ENCODE measurements at places on chromosomes 2 and 18.

DNA sequence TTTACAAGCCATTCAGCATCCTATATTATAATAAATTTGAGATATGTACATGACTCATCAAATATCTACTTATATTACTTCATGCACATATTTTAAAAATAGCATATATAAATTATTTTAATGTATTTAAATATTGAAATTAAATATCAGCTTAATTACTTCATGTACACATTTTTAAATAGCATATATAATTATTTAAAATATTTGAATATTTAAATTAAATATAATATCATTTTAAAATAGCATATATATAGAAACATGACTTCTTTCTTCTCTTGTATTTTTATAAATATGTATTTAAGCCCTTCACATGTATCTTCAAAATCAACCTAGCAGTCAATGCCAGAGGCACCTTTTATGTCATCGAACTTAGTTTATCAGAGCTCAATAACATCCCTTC, 298.8 kb upstream of the DSEL start:
- DNase-seq, result no peak

- no peak for DNase-seq
Observed at GRCh38 chr2:100761365-100761764, 58.6 kb upstream of the NPAS2 start.

GRCh38 chr2:183204397-183204796, 80.2 kb downstream of the NUP35 start:
- DNase-seq, result no peak

DNA sequence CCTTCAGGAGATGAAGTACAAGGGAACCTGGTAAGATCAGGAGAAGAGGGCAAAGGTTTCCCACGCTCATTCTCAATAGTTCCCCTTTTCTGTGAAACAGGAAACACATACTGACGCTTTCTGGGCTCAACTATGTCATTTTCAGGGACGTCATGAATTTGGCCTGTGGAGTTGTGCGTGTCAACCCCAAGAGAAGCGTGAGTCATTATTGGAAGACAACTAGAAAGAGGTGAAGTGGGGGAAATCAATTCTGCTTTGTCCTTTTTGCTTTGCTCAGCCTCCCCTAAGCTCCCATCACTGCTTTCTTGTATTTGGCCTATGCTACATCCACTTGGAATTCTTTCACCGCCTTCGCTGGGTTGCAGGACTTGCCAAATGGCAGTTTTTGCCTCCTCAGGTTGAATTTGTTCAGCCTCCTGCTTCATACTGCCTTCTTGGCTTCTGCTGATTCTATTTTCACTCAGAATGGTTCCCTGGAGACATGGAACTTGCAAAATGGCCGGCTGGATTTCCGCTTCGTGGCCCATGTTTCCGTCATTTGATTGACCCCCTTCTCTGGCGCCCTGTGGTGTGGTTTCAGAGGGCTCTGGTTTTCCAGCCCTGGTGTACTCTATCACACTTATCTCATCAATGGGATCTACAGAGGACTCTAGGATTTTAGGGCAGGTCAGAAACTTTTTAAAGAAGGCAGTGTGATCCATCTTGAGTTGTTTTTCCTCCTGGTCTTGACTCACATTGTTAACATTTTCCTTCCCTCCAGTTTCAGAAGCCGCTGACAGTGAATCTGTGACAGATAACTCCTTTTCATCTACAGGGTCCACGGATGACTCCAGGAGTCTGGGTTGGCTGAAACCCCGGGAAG, 93.3 kb downstream of the ALPK2 start:
- no peak for DNase-seq

DNA sequence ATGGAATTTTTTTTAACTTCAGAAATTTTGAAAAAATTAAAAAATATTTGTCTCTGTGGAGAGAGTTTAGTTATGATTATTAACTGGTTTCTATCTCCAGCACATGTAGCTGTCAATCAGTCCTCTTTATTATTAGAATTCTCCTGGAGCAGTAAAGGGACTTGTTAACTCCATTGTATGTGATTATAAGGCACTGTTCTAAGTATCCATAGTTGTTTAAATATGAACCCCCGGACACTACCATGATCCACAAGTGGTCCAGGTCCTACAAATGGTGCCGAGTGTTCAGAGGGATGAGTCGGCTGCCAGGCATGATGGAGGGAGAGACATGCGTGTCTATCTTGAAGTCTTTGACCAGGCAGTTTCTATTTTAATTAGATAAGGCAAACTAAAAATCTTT, 492 bp downstream of the CHRNA1 start:
- DNase-seq, result no peak

DNA sequence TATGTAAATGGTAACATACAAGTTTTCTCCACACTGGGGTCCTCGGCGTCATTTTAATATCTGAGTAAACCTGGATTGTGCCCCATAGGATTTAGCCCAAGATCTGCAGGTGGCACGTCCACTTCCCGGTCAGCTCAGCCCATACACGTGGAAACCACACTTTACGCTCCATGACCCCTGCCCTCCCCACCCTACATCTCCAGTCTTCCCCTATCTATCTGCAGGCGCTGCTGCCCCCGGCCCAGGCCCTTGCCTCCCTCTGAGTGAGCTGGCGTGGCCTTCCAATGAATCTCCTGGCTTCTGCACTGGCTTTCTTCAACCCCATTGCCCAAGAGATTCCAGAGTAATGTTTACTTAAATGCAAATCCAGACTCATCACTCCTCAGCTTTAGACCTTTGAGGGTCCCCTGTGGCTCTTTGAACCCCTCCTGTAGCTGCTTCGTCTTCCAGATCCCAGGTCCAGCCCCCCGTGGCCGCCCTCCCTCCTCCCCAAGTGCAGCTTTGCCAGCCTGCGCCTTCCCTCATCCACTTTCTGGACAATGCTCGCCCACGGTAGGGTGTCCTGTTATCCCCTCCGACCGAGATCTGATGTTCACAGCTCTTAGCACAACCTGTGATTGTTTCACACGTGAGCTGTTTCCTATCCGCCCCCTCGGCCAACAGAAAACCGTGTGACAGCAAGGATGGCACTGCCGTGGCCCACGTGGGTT, 421.4 kb upstream of the SALL3 start:
- DNase-seq, result no peak

- DNase-seq, result no peak
Observed at GRCh38 chr18:9506046-9506792, 30.9 kb downstream of the RALBP1 start.

GRCh38 chr18:13973061-13973575, 57.8 kb upstream of the MC2R start:
- DNase-seq, result no peak

- no peak for DNase-seq
Observed at GRCh38 chr2:85933753-85934594, 45.2 kb upstream of the ST3GAL5 start.

- DNase-seq, result no peak
Observed at GRCh38 chr18:48622911-48623431, 84.1 kb downstream of the CTIF start.

- DNase-seq, result no peak
Observed at GRCh38 chr2:207311316-207312005, 145.7 kb upstream of the KLF7 start.

DNA sequence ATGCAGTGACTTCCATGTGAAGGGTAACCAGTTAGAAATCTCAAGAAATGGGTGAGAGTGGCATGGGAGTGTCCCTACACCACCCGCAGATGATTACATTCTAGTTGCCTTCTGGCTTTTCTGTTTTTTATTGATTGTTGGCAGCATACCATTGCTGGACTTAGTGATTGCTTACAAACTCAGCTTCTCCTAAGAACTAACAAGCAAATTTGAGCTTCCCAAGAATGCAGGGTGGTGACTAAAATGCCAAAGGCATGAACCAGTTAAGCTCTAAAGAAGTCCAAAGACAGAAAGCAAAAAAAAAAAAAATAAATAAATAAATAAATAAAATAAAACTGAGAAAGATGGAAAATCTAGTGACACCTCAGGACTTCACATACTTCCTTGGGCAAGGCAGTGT, 245.5 kb upstream of the PARD3B start:
- no peak for DNase-seq

GRCh38 chr2:164873210-164873908, 31.7 kb upstream of the COBLL1 start:
- DNase-seq, result no peak

GRCh38 chr2:101419096-101419663, 31.9 kb upstream of the CREG2 start:
- DNase-seq, result peak; percentile 34

- DNase-seq, result no peak
Observed at GRCh38 chr2:129802290-129802689, 177.2 kb upstream of the RAB6C start.

- no peak for DNase-seq
Observed at GRCh38 chr18:50955253-50955652, 12.6 kb upstream of the ELAC1 start.

- no peak for DNase-seq
Observed at GRCh38 chr2:56444339-56444738, 260.5 kb downstream of the CCDC85A start.

GRCh38 chr2:222299906-222300725, 1.3 kb upstream of the PAX3 start:
- no peak for DNase-seq

DNA sequence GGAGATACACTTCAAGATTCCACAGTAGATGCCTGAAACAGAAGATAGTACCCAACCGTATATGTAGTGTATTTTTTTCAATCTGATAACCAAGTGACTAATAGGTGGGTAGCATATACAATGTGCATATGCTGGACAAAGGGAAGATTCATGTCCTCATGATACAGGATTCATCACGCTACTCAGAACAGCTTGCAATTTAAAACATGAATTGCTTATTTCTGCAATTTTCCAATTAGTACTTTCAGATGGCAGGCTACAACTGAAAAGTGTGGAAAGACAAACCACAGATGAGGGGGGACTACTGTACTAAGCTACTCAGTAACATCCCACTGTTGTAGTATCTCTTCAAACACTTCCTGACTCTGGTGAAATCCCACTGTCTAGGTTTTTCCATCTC, 3.7 kb downstream of the IER3IP1 start:
- no peak for DNase-seq

DNA sequence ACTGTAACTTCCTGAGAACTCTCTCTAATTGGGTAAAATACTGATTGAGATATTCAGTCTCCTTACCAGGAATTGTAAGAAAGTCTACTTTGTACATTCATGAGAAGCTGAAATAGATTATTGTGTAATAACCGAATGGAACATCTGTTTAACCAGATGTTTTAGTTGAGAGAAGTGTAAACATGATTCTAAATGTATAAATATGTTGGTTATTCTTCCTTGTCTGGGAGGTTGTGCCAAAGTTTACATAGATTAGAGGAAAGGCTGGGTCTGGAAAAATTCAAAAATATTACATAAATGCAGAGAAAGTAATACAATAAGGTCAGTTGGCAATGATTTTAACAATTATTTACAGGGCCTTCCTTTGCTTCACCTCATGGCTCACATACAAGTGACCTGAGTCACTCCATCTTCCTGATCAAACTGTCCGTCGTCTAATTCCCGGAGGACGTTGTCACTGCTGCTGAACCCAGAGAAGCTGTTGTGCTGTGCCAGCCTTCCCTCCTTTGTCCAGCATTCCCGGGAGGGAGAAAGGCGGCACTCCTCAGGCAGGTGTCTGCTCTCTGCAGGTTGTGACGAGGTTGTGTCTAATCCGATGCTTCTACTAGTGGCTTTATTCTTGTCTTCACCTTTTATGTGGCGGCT, 55.9 kb downstream of the MOB4 start:
- no peak for DNase-seq

DNA sequence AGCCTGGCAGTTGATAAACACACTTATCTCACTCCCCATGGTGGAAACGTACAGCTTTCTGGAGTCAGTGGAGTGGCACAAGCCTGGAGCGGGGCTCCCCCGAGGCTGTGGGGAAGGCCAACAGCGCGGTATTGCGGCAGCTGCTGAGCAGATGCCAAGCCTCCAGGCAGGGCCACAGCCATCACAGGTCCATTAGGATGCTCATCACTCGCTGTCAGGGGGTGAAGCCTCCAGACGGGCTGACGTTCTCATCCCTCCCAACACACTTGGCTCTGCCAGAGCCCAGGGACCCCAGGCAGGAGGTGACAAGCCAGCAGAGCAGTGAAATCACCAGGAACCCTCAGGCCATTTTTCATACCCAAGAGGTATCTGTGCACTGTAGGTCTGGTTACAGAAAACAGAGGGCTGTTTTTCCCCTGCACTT, 529.2 kb upstream of the KLHL29 start:
- no peak for DNase-seq

DNA sequence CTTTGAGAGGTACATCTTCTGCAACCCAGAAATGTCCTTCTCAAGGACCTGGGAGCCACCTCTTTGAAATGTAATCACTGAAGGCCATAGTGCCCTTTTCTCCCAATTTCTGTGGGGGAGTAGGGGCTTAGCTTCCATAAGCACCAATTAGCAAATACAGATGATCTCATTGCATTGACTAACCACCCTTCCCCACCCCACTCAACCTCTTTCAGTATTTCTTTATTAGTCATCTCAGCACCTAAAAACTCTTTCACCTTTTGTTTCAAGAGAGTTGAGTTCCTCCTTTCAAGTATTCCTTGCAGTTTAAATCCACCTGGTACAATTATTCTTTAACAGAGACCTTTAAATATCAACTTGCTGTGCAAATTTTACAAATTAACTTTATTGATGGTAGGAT, 1011.8 kb upstream of the CDH2 start:
- DNase-seq, result no peak

- no peak for DNase-seq
Observed at GRCh38 chr18:63311118-63312018, 8.2 kb downstream of the BCL2 start.

GRCh38 chr18:427005-427404, 73.5 kb downstream of the COLEC12 start:
- DNase-seq, result no peak

GRCh38 chr2:205727174-205727573, 44.9 kb downstream of the NRP2 start:
- DNase-seq, result no peak

DNA sequence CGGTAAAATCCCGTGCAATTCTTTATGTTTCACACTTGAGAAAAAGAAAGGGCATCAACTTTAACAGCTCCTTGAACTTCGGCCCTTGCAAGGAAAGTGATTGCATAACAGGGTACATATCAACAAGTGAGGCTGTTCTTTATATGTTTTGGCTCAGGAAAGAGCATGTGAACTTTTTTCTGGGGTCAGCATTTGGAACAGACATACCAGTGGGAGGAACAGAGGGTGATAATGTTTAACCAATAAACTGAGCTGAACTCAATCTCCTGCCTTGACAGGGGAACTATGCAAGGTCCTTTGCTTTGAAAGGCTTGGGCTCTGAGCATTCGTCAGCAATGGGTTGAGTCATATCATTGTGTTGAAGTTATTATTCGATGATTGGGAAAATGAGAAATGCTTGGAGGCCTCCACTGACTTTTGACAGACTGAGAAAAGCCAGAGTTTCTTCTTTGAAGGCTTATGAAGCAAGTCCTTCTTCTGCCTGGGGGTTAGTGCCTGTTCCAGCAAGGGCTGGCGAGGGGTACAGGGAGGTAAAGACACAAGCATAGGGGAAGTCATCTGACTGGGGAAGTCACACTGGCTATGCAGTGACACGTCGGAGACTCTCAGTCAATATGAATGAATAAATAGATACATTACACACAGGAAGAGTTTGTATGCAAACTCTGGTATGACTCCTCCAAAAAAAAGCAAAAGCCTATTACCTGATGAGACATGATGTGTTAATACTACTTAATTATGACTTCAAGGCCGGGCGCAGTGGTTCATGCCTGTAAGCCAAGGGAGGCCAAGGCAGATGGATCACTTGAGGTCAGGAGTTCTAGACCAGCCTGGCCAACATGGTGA, 57.2 kb downstream of the CYB5A start:
- DNase-seq, result no peak

All from hematopoietic multipotent progenitor cell treated with erythropoietin and hydrocortisone succinate and interleukin-3 and kit ligand, for 17 days (in vitro differentiated cells).